ENCODE measurements at places on chromosomes 1 and 21. TPM values are rescaled to one million over a fixed set of nuclear protein-coding genes. Genes with fewer than 3 reads are reported as not detected.

Gene LCE1B
- not detected for total RNA-seq

Gene FMO2
- total RNA-seq = not detected

- no peak for DNase-seq
Observed at GRCh38 chr1:174408146-174408545, 39.6 kb upstream of the GPR52 start.

DNA sequence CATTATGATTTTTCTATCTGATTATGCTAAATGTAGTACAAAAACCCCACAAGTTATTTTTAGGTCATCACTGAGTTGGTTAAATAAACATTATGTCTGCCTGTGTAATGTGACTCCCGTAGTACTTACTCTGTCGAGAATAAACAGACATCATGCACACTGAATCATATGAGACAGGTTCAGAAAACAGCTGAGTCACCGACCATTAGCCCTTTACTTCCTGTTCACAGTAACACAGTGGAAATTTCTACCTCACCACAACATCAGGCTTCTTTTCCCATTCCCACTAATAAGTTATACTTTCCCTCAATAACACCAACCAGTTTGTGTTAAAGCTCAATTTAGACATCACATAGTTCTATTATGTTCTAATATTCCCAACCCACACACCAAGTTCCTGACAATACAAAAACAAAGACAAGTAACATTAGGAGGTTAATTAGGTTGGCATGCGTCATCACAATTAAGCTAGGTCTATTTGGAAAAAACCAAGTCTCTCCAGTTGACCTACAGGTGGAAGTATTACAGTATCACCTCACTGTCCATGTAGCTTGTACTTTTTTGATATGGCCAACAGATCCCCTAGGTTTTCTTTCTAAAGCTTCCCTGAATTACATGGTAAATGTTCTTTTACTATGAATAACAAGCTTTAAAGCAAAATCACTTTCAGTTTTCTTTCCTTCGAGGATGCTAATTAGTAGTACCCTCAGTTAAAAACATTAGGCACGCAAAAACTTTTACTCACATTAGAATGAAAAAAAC lies 154.2 kb downstream of the EIF4G3 start:
- DNase-seq = peak; percentile 57

GRCh38 chr1:225876900-225877510 lies 5.2 kb downstream of the TMEM63A start:
- no peak for DNase-seq

DNA sequence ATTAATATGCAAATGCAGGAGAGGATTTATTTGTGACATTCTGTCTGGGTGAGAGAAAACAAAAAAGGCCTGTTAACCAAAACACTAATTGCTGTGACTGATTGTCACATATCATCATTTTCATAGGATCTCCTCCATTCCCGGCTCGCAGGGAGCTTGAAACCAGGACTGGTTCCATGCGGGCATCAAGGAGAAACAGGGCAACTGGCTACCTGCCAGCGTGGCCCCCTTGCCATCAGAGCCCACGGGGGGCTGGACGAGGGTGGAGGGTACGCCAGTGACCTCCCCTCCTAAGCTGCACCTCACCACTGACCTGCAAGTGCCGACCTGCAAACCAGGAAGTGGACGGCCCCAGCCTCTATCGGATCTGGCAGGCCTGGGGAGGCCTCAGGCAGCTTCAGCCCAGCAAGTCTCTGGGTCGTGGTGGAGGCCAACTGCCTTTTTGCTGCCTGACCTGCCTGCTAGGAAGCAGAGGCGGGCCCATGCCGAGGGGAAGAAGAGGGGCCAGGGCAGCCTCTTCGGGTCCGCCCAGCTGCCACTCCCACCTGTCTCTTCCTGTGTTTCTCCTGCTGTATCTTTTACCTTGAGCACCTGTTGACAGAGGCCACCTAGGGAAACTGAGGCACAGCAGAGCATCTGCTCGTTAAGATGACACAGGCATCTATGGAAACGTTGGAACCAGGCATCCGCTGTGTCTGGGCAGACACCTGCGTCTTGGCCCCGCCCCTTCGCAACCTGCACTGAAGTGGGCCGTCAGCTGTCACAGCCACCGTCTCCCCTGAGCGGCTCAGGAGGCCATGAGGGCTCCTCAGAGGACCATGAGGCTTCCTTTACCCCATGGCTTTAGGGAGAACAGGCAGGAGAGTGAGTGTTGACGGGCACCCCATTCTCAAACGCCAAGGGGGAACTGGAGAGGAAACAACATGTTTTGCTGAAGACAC lies 74.8 kb downstream of the CASZ1 start:
- DNase-seq = no peak
